Kasumi-1 (cell line): ENCODE measurements at places on chromosomes 4 and X.

DNA sequence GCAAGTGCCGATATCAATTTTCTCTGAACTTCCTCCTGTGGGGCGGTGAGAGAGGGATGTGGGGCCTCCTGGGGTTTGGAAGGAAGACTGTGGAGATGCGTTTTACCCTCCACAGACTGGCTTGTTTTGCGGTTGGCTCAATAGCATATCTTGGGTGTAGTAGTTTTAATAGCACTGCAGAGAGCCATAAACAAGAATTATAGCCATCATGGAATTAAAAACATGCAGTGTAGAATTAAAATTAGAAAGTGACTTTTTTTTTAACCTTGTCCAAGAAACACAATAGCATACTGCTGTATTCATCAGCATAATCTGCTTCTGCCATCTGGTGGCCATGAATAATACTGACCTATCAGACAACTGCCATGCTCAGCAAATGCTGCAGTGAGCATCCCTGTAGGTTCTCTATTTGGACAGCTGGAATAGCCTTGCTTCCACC lies 47.3 kb upstream of the SCML1 start:
- peak; percentile 28 for DNase-seq

DNA sequence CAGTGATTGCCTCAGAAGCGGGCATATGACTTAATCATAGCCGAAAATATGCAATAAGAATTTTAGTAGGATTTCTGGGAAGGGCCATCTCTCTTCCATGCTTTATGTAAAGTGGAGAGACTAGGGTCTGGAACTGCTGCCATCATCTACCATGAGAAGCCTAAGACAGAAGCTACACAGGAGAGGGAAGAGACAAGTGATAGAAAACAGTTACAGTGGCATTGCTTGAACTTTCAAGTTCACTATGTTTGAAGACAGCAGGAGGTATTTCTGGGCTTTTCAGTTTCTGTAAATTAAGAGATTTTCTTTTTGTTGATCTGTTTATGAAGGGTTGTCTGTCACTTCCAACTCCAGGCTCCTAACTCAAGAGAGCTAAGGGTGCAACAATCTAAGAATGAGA lies 62.5 kb downstream of the ZNF330 start:
- DNase-seq: no peak

GRCh38 chrX:41332005-41332404 lies 2.0 kb upstream of the DDX3X start:
- no peak for DNase-seq

DNA sequence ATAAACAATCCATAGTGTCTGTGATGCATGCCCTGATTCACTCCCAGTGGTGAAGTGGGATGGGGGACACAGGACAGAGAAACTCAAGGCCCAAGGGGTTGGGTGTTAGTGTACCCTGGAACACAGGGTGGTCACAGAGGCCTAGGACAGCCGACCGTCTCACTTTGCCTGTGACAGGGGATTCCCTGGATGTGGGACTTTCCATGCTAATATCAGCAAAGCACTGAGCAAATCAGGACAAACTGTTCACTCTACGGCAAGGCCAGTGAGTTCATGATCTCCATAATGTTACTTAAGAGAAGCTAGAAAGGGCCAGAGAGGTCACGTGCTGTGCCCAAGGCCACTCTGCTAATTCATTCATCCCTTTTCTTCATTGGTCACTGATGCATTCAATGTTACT lies 158.7 kb upstream of the RBPJ start:
- DNase-seq: no peak

- no peak for DNase-seq
Observed at GRCh38 chr4:23213198-23213597, 520.5 kb downstream of the GBA3 start.

GRCh38 chr4:11467931-11468330 lies 39.2 kb upstream of the HS3ST1 start:
- DNase-seq: no peak

GRCh38 chr4:47238667-47239066 lies 207.3 kb downstream of the GABRB1 start:
- DNase-seq: no peak

GRCh38 chr4:97498875-97499274 lies 644.4 kb downstream of the STPG2 start:
- no peak for DNase-seq

GRCh38 chr4:24686866-24687692 lies 102.7 kb upstream of the DHX15 start:
- no peak for DNase-seq

GRCh38 chr4:3845744-3846429 lies 79.7 kb downstream of the ADRA2C start:
- no peak for DNase-seq

GRCh38 chr4:100081491-100081890 lies 108.8 kb downstream of the DDIT4L start:
- no peak for DNase-seq

DNA sequence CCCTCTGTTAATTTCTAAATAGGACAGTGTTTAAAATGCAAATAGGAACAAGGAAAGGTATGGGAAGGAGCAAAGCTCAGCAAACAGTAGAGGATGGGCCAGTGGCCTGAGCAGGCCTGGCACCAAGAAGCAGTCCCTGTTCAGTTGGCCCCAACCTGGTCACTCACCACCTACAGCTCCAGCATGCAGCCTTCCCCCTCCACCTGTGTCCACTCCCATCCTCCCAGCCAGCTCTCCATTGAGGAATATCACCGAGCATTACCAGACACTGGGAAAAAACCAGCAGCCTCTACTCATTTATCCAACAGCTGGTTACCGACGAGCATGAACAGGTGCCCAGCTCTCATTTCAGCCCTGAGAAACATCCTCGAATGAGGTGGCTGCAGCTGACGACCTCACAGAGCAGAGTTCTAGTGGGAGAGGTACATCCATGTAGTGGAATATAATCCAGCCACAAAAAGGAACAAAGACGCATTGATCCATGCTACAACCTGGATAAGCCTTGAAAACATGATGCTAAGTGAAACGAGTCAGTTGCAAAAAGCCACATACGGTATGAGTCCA lies 25.6 kb downstream of the CD99L2 start:
- DNase-seq: no peak

DNA sequence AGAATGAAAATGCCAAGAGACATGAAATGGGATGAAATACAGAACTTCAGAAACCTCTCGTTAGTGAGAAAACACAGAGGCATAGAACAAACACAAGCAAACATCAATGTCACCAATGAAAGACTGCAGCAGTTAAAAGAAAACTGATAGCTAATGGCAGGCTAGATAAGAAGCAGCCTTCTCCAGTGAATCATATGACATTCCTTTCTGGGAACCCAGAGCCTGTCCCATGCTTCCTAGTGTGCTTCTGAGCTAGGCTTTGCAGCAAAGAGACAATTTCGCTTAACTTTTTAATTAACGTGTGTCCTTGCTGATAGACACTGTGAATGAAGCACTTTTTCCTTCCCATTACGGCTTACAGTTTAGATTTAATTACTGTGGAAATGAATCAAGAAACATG lies 444.6 kb downstream of the IL15 start:
- DNase-seq: no peak

- no peak for DNase-seq
Observed at GRCh38 chrX:100804780-100805179, 15.4 kb upstream of the CSTF2 start.

DNA sequence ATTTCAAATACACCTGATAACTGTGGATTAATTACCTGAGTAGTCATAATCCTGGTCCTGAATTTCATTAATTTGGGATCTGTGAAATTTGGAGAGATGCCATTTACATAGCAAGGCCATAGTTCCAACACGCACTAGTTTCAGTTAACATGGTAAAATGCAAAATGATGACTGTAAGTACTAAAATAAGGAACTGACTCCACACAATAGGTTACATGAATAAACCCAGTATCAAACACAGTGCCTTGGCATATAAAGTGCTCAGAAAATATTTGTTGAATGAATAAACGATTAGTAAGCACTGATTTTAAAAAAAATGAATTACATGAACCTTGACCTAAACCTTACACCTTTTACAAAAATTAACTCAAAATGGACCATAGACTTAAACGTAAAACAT lies 9.0 kb downstream of the FBXO8 start:
- no peak for DNase-seq

DNA sequence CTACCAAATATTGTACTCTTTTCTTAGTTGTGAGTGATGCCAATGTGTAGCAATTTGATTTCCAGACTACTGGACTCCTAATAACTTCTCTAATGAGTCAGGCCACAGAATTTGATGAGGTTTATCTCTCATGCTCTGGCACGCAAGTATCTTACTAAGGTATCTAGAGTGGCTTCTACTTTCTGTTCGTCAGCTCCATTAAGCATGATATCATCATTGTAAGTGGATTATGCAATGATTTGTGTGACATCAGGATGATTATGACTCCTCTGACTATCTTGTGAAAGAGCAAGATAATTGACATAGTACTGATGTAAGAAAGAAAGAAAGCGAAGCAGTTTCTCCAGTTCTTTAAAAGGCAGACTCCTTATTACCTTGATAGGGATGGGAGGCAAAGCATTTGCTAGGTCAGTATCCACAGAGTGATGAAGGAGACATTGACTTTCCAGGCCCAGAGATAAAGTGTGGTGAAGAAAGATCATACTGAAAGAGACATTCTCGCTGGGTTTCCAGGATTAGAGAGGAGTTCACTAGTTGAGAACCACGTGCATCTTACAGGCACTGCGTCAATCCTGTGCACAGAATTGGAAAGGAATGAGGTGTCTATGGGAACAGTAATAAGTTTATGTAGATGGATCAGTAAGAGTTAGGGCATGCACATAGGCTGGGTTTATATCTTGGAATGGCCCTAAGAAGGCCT lies 161.9 kb upstream of the STK26 start:
- no peak for DNase-seq

- DNase-seq: no peak
Observed at GRCh38 chr4:158823461-158823873, 54.6 kb downstream of the FNIP2 start.

GRCh38 chrX:149205937-149206336 lies 299.2 kb downstream of the IDS start:
- DNase-seq: no peak

DNA sequence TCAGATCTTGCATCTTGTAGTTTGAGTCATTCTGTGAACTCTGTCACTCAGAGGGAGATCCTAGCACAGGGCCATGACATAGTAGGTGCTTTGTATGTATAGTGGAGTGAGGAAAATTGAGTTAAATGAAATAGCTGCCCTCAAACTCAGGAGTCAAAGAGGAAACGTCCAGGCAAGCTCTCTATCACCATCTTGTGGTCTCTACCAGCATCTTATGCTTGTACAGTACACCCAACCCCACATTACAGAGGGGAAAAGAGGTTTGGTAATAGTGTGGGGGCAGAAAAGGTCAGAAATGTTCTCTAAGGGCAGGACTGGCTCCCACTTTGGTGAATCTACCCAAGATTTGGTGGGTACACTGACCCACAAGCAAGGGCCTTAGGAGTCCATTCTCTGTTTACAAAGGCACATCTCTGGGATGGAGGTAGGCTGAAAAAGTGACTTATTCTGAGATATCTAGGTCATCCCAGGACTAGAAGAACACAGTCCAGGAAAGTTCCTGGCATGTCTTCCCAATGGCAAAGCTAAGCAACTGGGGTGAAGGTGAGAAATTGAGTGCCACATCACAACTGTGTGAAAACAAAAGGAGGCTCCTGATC lies 131.8 kb downstream of the OR13H1 start:
- DNase-seq: peak; percentile 50
